ENCODE measurements at places on chromosomes 7 and 10.

GRCh38 chr10:61989995-61990760, 88.7 kb downstream of the ARID5B start:
- DNase-seq, result no peak

DNA sequence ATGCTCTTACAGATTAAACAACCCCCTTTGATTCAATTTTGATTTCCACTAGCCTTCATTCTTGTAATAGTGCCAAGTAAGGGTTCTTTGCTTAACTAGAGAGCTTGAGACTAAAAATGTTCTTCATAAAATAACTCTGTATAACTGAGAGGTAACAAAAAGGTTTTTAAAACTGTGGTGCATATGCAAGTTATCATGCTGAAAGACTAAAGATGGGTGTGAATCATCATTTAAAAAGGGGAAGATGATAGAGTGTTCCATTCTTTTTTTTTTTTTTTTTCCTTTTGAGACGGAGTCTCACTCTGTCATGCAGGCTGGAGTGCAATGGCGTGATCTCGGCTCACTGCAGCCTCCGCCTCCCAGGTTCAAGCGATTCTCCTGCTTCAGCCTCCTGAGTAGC, 11.1 kb downstream of the MDFIC start:
- DNase-seq, result no peak

DNA sequence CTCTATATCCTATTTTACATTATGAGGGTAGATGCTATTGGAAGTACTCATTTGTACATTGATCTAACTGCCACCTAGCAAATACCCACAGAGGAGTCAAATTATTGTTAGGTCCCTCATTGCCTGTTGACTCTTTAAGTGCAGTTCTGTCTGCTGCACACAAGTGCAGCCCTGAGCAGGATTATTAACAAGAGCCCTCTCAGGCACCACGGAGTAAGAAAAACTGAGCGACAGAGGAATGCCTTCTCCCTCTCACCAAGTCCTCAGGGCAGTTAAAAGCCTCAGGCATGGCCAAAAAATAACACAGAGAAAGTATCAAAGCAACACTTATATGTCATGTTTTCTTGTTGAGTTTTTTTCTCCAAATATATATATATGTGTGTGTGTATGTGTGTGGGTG, 340.0 kb upstream of the NRG3 start:
- DNase-seq, result no peak

- DNase-seq, result no peak
Measured at GRCh38 chr7:117324960-117325359, 2.1 kb upstream of the WNT2 start.

- no peak for DNase-seq
Measured at GRCh38 chr10:5648494-5649457, 17.6 kb downstream of the ASB13 start.

- peak; percentile 36 for DNase-seq
Measured at GRCh38 chr7:148623586-148624282, 33.2 kb downstream of the C7orf33 start.

- no peak for DNase-seq
Measured at GRCh38 chr7:75776295-75776971, 4.4 kb upstream of the CCL26 start.

DNA sequence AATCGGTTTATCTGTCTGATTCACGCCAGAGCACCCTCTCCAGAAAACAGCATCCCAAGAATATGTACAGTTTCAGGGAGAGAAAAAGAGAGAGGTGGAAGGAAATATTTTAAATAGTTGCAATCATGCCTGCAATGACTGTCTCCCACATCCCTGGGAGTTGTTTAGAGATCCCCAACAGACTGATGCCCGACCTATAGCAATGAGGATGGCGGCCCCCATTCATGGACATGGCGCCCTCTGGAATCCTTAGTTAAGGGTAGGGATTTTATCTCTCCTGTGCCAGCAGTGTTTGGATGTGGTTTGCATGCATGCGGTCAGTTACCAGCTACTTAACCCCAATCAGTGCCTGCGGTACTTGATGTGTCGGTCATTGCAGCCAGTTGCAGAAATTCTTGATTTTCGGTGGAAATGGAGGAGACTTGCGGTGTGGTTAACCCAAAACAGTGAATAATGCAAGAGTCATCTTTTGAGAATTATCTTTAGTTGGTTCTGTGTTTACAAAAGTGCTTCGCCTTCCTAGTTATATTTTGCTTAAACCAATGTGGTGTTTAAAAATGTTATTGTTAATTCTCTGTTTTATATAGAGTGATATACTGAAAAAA, 186.0 kb upstream of the TCF7L2 start:
- DNase-seq, result no peak

DNA sequence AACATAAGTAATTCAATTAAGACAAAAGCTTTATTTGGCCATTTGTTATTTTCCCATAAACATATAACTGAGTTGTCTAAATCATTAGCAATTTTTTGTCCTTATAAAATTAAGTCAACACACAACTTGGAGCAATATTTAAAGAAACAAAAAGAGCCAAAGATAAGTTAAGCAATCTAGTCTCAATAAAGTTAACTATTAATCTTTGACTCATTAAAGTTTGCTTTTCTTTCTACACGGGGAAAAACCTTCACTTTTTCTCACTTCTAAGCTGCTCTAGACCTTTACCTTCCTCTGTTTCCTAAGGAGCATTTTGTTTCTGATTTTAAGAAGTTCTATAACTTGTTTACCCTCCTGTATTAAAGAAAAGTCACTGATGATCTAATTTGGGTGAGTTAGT, 867.1 kb upstream of the PHF14 start:
- DNase-seq, result no peak

DNA sequence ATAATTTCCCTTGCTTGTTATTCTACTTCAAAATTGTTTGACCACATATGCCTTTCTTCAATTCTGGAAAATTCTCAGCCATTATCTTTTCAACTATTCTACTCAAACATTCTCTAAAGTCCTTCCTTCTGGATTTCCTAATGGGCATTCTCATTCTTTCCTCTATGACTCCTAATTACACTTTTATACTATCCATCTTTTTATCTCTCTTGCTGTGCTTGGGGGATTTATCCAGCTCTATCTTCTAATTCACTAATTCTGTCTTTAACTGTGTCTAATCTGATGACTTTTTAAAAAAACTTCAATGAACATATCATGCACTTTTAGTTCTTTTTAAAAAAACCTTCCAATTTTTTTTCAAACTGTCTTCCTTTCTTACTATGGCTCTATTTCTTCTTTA, 38.4 kb downstream of the C10orf143 start:
- no peak for DNase-seq

DNA sequence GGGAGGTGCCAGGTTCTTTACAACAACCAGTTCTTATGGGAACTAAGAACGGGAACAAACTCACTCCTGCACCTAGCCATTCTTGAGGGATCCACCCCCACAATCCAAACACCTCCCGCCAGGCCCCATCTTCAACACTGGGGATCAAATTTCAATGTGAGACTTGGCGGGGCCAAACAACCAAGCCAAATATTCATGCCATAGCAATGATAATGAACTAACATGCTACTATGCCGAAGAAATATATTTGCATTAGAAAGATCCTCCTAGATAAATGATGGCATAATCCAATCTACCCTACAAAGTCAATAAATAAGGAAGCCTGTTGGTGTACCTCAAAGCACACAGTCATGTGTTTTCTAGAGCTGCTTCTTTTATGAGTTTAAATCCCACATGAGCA, 57.6 kb downstream of the CCDC71L start:
- DNase-seq, result no peak

GRCh38 chr10:124266468-124267230, 152.1 kb downstream of the OAT start:
- peak; percentile 45 for DNase-seq

DNA sequence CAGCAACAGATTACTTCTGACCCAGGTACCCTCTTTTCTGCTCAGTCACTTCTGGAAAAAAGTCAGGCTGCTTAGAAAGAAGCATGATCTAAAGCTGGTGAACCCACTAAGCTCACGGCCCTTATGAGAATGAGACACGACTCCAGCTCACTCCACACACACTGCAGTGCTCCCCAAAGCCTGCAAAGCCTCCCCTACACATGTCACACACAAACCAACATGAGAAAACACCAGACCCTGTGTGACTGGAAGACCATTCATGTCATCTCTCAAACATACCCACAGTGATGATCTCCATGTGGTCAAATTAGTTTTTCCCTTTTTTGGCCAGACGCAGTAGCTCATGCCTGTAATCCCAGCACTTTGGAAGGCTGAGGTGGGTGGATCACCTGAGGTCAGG, 391 bp downstream of the ANKRD61 start:
- DNase-seq, result no peak

DNA sequence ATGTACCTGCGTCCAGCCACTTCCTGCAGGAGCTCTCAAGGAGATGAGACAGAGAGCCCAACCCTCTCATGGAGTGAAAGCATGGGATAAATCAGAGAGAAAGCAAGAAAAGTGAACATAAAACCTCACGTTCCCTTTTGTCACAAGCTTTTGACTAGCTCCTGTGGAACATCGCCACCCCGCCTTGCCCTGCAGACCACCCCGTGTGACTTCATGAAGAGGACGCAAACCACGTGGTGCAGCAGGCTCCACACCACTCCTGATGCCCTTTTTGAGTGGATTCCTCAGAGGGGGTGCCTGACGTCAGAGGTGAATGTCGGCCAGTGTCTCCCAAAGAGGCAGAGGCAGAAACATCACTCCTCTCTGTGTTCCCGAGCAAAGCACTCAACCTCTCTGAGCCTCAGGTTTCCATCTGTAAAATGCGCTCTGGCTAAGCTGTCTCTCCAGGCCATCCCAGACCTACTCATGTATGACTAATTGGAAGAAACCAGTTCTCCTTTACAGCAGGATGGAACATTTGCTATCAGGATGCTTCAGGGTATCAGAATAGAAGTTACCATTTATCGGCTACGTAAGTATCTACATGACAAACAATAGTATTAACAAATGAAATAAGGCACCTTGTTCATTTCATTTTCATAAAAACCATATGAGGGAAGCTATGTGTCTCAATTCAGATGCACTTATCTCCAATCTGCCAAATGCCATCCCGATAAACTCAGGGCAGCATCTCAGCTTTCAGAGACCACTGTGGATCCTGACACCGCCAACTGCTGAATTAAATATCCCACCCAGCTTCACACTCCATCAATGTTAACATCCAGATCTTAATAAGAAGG, 5.3 kb downstream of the ZNF488 start:
- no peak for DNase-seq

- no peak for DNase-seq
Measured at GRCh38 chr7:158276414-158277218, 311.0 kb downstream of the PTPRN2 start.

DNA sequence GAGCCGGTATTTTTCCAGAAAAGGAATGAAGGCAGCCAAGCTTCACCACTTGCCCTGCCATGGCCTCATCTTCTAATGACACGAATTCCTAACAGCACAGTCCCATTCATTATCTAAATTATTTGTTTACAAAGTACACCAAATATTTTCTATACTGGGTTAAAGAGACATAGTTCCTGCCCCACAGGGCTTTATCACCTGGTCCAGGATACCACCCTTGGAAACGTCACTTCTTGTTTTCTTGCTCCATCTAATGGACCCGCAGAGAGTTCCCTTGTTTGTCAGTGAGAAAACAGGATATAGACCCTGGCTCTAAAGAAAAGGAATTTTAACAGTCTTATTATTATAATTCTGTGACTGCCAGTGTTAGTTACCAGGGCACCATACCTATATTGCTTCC, 1165.4 kb downstream of the GATA3 start:
- no peak for DNase-seq

- DNase-seq, result no peak
Measured at GRCh38 chr10:16117305-16117695, 257.0 kb upstream of the MINDY3 start.

GRCh38 chr7:73844848-73845460, 2.6 kb upstream of the METTL27 start:
- no peak for DNase-seq

- no peak for DNase-seq
Measured at GRCh38 chr10:60003651-60004523, 97.5 kb upstream of the CCDC6 start.

DNA sequence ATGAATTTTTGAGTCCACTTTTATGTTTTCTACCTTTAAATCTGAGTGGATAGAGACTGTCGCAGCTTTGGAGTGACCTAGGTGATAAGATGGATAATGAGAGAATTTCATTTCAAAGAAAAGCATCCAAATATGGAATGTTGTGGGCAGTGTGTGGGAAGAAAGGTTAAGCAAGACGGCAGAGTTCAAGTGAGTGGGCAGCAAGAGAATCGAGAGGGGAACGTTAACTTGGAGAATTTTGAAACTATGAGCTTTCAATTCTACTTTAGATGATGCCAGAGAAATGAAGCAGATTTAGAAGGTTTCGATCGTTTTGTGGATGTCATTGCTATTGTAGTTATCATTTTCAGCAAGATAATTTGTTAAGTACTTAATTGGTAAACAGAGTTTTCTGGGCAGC, 73.0 kb downstream of the XRCC2 start:
- peak; percentile 67 for DNase-seq

DNA sequence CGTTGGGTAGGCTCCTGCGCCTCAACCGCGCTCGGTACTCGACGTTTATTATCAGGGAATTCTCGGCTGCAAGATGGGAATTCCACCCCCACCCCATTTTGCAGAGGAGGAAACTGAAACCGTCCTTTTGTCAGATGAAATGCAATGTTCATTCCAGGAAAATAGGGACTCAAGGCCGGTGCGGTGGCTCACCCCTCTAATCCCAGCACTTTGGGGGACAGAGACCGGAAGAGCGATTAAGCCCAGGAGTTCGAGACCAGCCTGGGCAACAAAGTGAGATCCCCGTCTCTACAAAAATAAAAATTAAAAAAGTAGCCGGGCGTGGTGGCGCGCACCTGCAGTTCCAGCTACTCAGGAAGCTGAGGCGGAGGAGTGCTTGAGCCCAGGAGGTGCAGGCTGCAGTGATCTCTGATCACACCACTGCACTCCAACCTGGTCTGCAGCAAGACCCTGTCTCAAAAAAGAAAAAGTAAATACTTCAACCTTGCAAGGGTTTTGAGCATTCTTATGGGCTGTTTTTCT, 720 bp upstream of the RFC2 start:
- DNase-seq, result no peak

DNA sequence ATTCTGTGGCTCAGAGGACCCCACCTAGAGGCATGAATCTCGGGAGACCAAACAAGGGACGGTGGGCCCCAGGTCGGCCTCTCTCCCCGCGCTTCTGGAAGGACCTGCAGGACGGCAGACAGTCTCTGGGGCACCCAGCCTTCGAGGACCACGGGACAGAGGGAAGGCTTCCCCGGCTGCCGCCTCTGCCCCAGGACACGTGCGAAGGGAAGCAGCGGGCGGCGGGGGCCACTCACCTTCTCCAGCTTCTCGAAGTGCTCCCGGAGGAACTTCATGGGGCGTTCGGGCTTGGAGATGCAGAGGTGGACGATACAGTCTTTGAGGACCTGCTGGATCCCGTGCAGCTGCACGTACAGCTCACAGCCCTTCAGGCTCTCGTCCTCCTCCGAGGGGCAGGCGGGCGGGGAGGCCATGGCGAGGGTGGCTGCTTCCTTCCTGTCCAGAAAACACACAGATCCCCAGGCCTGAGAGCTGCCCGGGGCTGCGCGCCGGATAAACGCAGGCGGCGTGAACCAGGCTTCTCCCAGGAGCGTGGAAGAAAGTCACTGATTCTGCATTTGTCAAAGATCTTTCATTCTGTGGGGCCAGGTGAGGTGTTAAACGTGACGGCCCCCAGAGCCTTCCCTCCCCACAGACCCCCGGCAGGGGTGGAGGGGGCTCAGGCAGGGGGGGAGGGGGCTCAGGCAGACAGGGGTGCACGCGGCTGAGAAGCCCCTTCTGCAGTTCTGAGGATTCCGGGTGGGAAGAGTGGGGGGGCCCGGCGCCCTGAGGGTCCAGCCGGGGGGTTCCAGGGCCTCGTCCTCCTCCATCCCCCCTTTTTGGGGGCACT, 15.2 kb upstream of the DNAAF5 start:
- DNase-seq, result no peak

- no peak for DNase-seq
Measured at GRCh38 chr10:73032536-73032935, 64.1 kb downstream of the P4HA1 start.
